ENCODE measurements at places on chromosomes 4 and X.

- no peak for DNase-seq
These were observed 59.0 kb downstream of the NFKB1 start for GRCh38 chr4:102560115-102560514.

DNA sequence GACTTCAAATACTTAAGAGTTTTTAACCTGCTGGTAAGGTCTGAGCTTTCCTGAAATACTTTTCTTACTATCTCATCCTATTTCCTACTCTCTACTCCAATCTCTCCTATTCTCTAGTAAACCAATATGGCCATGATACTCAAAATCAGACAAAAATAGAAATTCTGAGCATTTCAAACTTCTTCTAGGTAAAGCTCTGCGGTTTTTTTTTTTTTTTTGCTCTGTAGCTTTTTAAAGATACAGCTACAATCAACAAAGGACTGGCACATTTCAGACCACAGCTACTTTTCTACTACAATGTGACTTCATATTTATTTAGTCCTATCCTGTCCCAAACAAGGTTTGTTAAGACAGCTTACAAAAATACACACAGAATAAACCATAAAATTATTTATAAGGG is 31.1 kb downstream of the MAML3 start:
- DNase-seq, result no peak

DNA sequence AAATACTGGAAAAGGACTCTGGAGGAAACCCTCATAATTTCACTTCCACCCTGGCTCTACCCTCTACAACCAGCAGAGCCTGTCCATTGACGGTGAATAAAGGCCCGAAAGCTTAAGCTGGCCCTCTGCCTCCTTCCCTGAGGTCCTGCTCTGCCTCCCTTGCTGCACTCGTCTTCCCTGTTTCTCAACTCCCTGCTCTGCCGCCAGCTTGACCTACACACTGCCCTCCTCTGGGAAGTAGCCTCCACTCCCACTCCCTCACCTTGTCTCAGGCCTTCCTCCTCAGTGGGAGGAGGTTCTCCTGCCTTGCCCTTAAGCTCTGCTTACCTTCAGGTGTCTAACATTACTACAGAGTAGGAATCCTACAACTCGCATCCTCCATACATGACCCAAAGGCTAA is 608.6 kb upstream of the NR3C2 start:
- DNase-seq, result no peak

DNA sequence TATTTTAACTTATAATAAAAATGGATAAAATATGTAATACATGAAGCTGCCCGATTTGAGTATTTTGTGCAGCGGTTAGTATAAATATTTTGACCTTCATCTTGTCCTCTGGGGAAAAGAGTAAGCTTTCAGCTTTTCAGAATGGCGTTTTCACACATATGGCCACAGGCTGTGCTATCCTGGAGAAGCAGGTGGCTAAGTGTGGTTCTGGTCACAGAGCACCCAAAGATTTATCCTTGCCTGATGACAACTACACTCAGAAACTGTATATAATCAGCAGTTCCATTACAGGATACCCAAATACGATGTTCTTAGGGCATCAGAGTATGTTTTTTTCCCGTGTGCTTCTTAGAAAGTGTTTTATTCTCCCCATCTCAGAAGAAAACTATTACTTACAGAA is 42.3 kb upstream of the ANK2 start:
- DNase-seq, result no peak

DNA sequence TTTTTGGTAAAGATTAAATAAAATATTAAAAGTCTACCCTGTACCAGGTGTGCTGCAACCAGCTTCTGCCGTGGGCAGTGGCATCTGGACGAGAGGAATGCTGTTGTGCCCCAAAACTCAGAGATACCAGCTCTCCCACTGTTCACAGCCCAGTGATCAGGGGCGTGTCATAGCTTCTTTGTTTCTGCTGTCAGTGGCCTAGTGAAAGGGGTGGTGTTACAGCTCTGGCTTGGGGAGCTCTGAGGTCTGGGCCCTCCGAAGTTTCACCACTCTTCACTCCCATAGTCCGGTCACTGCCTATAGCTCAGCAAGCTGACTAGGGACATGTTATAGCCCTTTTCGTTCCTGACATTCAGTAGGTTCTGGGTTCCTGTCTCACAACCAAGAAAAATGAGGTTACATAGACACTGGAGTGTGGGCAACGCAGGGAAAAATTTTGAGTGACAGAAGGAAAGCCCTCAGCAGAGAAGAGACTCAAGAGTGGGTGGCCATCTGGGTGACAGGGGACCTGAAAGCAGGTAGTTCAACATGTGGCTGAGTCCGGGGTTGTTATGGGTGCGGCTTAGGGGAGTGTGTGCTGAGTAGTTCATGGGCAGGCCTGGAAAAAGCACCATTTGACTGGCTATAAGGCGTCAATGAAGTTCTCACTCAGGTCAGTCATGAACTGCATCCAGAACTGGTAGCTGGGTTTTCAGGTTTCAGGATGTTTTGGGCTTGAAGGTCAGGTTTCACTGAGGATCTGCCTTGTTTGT is 1184.4 kb upstream of the PABPC4L start:
- DNase-seq, result no peak

DNA sequence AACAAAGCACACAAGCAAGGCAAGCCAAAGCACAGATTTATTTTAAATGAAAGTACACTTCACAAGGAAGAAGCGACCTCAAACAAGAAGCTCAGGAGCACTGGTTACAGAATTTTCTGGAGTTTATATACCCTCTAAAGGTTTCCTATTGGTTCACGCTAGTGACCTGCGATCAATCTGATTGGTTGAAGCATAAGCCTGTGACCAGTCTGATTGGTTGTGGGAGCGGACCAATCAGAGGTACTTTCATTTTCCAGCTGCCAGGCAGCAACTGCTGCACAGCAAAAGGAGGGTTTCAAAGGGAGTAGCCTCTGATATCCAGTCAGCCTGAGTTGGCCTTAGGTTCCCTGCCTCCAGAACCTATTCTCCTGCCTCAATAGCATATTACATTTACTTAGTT is 4.6 kb upstream of the AREG start:
- DNase-seq, result no peak

DNA sequence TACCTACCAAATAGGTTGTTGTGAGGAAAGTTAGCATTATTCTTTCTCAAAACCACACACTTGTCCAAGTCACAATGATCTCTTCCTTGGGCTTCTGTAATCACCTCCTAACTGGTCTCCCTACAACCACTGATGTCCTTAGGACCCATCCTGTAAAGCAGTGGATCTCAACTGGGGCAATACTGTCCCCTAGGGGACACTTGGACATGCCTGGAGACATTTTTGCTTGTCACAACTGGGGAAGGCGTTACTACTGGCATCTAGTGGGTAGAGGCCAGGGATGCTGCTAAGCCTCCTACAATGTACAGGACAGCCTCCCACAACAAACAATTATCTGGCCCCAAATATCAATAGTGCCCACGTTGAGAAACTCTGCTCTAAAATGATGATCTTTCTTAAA is 118.7 kb upstream of the AP1S2 start:
- peak; percentile 29 for DNase-seq

DNA sequence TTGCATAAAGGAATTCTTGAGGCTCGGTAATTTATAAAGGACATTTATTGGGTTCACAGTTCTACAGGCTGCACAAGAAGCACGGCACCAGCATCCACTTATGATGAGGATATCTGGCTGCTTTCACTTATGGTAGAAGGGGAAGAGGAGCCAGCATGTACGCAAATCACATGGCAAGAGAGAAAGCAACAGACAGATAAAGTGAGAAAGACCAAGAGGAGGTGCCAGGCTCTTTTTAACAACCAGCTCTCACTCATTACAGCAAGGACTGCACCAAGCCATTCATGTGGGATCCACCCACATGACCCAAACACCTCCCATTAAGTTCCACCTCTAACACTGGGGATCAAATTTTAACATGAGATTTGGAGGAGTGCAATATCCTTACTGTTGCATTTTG is 1198.2 kb downstream of the ADGRL3 start:
- no peak for DNase-seq

DNA sequence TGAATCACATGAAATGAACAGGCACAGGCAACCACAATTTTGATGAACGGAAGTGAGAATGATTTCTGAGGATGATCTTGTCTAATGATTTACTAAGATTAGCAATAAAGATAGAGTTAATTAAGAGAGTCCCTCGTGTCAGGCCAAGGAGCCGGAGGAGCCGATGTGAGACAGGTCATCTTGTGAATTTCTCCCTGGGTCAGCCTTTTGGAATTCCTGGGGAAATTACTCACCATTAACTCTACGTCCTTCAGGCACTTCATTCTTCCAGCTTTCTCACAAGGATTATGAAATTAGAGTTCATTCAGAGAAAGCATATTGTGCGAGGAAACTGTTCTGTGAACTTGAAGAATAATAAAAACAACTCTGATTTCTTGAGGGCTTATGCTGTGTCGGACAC is 86.7 kb downstream of the PSAPL1 start:
- no peak for DNase-seq

DNA sequence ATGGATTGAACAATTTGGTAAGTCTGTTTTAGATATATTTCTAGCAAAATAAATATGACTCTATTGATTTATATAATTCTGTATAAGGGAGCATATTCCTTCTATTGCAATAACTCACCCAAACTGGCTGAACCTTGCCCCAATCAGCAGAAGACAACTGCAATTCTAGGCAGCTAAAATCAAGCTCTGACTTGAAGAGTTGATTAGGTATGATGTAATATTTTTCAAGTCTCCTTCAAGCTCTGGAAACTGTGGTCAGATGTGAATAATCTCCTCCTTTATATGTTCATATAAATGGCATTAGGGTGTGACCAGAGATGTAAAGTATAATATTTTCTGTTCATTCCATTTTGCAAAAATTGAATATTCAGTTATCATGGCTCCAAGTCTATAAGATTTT is 8.2 kb downstream of the RASSF6 start:
- DNase-seq, result no peak

DNA sequence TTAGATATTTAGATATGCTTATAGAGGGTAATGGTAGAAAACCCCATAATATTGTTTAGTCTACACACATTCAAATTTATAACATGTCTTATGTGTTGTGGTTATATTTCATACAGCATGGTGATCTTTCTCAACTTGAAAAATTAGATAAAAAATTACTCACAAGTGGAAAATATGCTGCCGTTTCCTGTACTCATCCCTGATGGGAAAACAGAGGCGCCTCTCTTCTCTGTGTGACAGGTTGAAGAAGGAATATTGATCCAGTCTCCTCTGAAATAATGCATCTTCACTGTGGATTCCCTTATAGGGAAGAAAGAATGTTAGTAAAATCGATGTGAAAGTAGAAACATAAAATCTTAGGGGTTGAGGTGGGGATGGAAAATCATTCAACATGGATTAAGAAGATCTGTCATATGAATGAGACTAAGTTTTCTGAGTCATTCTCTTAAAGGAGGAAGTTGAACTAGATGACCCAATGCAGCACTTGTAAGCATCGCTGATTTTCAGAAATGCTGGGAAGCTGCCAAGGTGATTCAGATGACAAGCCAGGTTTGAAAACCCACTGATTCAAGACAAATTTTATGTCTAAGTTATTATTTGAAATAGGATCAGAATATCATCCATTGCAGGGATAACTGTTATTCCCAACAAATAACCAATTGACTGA is 70.7 kb downstream of the ANKRD50 start:
- no peak for DNase-seq

- no peak for DNase-seq
These were observed 20.4 kb downstream of the DOK7 start for GRCh38 chr4:3483471-3483921.

DNA sequence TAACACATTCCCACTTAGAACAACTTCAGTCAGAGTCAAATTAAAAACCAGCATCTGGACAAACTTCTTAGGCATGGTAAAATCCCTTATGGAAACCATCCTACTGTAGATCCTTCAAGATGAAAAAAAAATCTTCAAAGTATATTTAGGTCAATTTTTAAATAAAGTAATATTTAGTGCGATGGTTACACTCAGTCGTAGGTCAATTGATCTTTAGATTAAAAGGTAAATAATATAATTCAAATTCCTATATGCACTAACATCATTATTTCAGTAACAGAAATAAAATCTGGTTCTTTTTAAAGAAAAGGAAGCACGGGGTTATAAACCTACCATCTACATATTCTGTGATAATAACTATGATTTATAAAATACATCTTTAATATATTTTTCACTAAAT is at the start of gene UGT2A2:
TSS of gene UGT2A2 (minus strand) at position 101 of the 400 bp plus-strand sequence. CDS start at position 99, 2 bp downstream.
- no peak for DNase-seq

- DNase-seq, result no peak
These were observed 39.9 kb upstream of the HMX1 start for GRCh38 chr4:8911316-8912088.

- no peak for DNase-seq
These were observed 821.7 kb upstream of the FTHL17 start for GRCh38 chrX:31893525-31893924.

DNA sequence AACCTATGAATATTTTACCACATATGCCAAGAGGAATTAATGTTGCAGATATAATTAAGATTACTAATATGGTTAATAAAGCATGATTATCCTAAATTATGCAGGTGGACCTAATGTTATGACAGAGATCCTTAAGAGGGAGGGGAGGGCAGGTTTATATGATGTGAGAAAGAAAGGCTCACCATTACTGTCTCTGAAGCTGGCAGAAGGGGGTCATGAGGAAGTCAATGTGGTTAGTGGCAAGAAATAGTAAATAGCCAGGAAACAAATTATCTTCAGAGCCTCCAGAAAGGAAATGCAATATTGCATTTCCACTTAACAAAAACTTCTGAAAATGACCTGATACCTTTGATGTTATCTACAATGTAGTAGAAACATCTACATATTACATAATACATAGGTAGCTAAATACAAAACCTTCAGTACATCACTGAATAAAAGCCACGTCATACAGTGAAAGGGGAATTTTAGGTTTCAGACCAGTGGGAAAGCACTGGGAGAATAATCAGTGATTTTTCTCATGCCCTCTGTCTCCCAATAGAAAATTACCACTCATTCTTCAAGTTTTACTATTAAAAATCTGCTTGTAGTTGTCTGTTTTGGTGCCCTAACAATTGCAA is 609.2 kb downstream of the SPOCK3 start:
- DNase-seq, result no peak

GRCh38 chrX:43581167-43581566 is 74.9 kb upstream of the MAOA start:
- DNase-seq, result no peak

GRCh38 chr4:130185123-130185522 is 1089.2 kb downstream of the C4orf33 start:
- DNase-seq, result no peak

DNA sequence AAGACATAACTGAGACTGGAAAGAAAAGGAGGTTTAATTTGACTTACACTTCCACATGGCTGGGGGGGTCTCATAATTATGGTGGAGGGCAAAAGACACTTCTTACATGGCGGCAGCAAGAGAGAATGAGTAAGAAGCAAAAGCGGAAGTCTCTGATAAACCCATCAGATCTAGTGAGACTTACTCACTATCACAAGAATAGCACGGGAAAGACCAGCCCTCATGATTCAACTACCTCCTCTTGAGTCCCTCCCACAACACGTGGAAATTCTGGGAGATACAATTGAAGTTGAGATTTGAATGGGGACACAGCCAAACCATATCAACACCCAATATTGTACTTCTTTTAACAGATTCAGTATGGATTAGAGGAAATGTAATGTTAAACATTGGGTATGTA is 646.6 kb downstream of the ANKRD50 start:
- no peak for DNase-seq

- no peak for DNase-seq
These were observed 7.9 kb downstream of the PDLIM5 start for GRCh38 chr4:94459462-94460161.

GRCh38 chr4:98261405-98262291 is 464 bp downstream of the RAP1GDS1 start:
- DNase-seq, result peak; percentile 75

GRCh38 chr4:134546279-134546678 is 344.7 kb upstream of the PABPC4L start:
- no peak for DNase-seq

- peak; percentile 7 for DNase-seq
These were observed 662 bp downstream of the SLAIN2 start for GRCh38 chr4:48341776-48342605.

GRCh38 chrX:152520653-152521052 is 69.5 kb upstream of the GABRA3 start:
- DNase-seq, result no peak
